Stimulated activated CD4-positive, alpha-beta T cell treated with anti-CD3 and anti-CD28 coated beads, Interleukin-1b, Interleukin-23, amount 100 ng/mL, for 1 hour (primary cell): ENCODE measurements at places on chromosomes 5 and 9.

DNA sequence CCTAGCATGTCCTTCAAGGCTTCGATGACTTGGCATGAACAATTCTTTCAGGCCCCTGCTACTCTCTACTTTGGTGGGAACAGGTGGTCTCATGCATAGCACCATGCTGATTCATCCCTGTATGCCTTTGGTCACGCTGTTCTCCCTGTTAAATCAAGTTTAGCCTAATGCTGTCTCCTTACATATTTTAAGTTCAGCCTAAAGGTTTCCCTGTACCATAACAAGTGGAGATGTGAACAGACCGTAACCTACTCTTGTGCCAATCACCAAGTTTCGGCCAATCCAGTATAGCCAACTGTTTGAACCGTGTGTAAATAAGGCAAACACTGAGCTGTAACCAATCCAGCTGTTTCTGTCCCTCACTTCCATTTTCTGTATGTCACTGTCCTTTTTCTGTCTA lies 8.0 kb downstream of the GAS1 start:
- DNase-seq, result no peak

GRCh38 chr5:88727705-88728313 lies 155.2 kb downstream of the MEF2C start:
- no peak for DNase-seq

DNA sequence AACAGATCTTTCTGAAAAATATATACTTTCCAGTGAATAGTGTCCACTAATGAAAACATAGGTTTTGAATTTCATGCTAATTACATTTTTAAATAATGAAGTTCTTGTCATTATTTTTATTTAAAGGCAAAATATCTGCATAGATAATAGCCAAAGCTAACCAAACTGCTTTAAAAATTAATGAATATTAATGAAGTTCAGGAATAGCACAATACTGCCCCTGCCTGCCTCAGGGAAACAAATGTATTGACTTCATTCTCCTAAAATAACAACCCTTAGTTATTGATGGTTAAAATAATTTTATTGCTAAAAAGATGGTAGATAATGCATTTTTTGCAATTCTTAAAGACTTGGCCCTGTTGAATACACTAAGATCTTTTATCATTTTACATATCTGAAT lies 103.6 kb upstream of the SSBP2 start:
- no peak for DNase-seq

GRCh38 chr5:169701910-169702451 lies 64.9 kb downstream of the DOCK2 start:
- DNase-seq, result no peak

- DNase-seq, result no peak
Measured at GRCh38 chr9:69109152-69109551, 64.9 kb upstream of the TJP2 start.

GRCh38 chr5:134647750-134648424 lies 698 bp upstream of the SEC24A start:
- no peak for DNase-seq

GRCh38 chr9:133516961-133517350 lies 7.8 kb downstream of the MYMK start:
- DNase-seq, result no peak

- DNase-seq, result no peak
Measured at GRCh38 chr5:58275516-58275915, 184.4 kb downstream of the PLK2 start.

GRCh38 chr9:119366909-119367682 lies 2.1 kb downstream of the BRINP1 start:
- DNase-seq, result no peak

- DNase-seq, result no peak
Measured at GRCh38 chr9:89444274-89444673, 53.6 kb downstream of the SEMA4D start.

GRCh38 chr5:38870595-38870994 lies 24.8 kb downstream of the OSMR start:
- no peak for DNase-seq

DNA sequence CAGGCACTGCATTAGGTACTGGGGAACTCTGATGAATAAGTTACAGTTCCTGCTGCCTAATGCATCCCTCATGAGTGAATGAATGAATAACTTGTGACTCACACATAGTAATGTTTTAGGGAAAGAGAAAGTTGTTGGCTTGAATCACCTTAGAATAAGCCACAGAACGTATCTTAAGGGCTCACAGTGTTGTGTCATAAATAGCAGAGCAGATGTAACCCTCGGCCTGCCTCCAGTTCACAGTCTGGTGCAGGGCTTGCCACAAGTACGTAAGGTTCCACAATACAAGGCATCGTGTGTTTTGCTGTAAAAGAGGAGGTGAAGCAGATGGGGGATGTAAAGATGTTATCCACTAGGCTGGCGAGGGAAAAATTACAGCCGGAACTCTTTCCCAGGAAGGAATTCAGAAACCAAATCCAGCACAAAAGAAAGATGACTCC lies 218.7 kb downstream of the TRPM3 start:
- no peak for DNase-seq

GRCh38 chr9:110332766-110333165 lies 4.9 kb downstream of the TXNDC8 start:
- DNase-seq, result no peak

DNA sequence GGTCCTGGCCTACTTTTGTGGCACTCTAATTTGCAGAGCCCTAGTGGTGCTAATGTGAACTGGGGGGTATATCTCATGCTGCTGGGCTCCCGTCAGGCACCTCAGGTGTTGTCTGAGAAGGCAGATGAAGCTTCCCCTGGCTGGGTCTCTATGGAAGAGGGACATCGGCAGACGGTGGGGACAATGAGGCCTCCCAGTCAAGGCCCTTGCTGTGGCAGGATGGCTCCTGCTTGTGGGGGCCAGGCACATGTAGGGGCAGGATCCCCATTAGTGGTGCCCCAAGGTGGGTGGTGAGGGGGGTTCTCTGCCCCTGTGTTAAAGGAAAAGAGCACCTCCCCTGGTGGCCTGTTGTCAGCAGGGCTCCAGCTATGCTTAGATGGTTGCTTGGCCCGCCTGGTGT lies 192.8 kb upstream of the S1PR3 start:
- no peak for DNase-seq

DNA sequence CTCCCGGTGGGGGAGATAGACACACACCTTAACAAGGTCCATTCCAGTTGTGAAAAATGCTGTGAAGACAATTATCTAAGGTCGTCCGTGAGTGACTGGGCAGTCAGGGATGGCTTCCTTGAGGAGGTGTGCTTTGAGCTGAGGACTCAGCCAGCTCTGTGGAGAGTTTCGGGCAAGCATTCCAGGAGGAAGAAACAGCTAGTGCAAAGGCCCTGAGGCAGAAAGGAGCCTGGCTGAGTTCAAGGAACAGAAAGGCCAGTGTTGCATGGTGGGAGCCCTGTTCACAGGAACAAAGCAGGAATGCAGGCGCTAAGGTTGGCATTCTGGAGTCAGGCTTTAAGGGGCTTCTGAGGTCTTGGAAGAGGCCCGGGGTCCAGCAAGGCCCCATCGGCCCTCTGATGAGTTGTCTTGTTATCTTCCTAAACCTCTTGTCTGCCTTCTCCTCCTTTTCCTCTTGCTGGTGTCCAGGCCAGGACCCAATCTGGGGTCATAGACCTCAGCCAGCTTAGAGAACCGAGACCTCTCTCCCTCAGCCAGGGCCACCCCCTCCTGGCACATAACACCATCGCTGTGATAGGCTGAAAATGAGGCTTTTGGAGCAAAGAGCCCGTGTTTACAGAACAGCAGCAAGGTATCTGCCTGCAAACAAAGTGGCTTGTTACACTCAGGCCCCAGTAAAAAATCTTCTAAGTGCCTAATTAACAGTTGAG lies 270.2 kb upstream of the MVB12B start:
- no peak for DNase-seq

GRCh38 chr5:122967625-122968024 lies 68.9 kb downstream of the PPIC start:
- no peak for DNase-seq

- DNase-seq, result no peak
Measured at GRCh38 chr5:113344973-113345940, 89.5 kb downstream of the TSSK1B start.

- DNase-seq, result no peak
Measured at GRCh38 chr5:169628892-169629291, 8.2 kb upstream of the DOCK2 start.

DNA sequence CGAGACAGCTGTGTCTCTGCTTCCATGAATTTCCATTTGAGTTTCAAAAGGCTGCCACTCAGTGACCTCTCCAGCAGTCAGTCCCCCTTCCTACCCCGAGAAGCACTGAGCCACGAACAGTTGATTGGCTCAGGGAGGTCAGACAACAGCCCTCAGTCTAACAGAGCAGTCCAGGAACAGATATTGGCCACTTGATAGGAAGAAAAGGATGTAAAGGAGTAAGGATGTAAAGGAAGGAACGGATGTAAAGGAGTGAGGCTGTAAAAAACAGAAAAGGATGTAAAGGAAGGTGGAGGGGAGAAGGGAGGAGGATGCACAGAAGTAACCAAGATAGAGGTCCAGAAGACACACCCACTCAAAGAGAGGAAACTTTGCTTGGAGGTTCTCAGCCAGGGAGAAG lies 3.2 kb upstream of the NR4A3 start:
- no peak for DNase-seq

GRCh38 chr5:78504704-78505677 lies 143.6 kb downstream of the LHFPL2 start:
- DNase-seq, result no peak

- DNase-seq, result no peak
Measured at GRCh38 chr5:115050866-115051265, 118.8 kb downstream of the TRIM36 start.

DNA sequence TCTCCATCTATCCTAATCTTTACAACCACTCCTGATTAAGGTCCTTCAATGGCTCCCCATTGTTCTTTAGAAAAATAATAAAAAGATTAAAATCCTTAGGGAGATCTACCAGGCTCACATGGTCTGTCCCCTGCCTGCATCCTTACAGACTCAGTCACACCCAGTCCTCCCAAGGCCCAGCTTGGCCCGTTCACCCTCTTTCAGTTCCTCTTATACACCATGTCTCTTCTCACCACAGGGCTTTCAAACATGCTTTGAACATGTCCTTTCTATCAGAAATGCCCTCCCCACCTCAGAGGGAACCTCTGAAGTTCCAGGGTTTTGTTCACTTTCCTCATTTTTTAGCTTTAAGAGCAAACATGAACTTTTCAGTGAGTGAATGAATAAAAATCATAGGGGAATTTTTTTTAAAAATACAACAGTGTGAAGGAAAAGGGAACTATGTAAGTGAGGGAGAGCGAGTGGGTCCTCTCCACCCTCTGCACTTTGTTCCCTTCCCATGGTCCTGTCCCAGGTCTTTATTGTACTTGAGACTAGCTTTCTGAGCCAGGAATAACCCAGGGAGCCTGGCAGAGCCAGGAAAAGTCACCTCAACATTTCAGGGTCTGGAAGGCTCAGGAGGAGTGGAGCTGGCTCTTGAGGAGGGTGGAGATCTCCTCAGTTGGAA lies 55.3 kb downstream of the TRPC7 start:
- no peak for DNase-seq

- DNase-seq, result no peak
Measured at GRCh38 chr5:78182838-78183237, 111.7 kb downstream of the AP3B1 start.

DNA sequence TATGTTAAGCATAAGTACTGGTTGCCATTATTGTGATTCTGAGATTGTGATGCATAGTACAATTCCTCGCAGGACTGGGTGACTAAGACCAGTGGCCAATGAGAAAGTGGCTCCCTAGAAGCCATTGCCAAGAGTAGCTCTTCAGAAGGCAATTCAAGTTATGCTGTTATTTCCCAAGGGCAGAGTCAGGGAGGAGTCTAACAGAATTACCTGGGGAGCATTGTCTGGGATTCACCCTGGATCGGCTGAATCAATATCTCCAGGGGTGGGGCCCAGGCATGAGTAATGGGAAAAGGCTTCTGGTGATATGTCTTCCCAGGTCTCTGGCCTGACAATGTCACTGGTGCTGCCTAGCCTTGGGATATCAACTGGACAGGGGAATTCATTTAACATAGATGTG lies 10.9 kb upstream of the ARHGEF28 start:
- DNase-seq, result no peak

DNA sequence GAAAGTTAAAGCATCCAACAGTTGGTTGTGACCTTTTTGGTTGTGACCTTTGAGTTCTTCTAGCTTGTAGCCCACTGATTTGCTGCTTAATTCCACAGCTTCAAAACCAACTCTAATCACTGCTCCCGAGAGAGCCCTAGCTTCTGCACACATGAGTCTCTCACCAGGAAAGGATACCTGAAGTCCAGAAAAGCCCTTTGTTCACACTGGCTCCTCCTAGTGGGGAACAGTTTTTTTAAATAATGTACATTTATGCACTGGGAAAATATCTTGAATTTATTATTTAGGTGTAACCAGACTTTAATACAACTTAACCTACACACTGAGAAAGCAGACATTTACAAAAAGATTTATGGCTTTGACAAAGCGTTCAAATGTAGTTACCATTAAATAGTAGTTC lies 120.2 kb upstream of the CCDC152 start:
- DNase-seq, result no peak

GRCh38 chr9:137015540-137015930 lies 12.5 kb downstream of the ABCA2 start:
- no peak for DNase-seq

- no peak for DNase-seq
Measured at GRCh38 chr5:55410845-55411244, 103.1 kb downstream of the MTREX start.

GRCh38 chr5:87076931-87077330 lies 190.8 kb upstream of the RASA1 start:
- DNase-seq, result no peak

DNA sequence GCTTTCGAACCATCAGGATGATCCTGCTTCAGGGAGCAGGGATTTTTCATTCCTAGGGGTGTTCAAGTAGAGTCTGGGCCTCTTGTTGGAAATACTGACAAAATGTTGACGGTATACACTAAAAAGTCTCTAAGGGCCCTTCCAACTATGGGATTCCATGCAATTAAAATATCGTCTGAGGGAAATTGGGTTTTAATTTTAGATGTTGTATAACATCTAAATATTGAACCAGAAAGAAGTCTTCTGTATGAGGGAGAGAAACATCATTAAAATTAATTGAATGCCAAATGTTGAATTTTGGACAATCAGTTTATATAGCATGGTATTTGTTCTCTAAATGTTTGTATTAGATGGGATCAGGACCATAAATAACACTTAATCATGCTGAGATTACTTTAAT lies 25.7 kb upstream of the DAB2 start:
- DNase-seq, result no peak

GRCh38 chr5:39215857-39216256 lies 3.5 kb downstream of the FYB1 start:
- no peak for DNase-seq

- DNase-seq, result no peak
Measured at GRCh38 chr5:125584140-125584520, 837.7 kb upstream of the ZNF608 start.

GRCh38 chr5:135179308-135179980 lies 145.4 kb upstream of the PITX1 start:
- DNase-seq, result no peak

GRCh38 chr9:71515626-71516025 lies 252.7 kb downstream of the CEMIP2 start:
- DNase-seq, result no peak

DNA sequence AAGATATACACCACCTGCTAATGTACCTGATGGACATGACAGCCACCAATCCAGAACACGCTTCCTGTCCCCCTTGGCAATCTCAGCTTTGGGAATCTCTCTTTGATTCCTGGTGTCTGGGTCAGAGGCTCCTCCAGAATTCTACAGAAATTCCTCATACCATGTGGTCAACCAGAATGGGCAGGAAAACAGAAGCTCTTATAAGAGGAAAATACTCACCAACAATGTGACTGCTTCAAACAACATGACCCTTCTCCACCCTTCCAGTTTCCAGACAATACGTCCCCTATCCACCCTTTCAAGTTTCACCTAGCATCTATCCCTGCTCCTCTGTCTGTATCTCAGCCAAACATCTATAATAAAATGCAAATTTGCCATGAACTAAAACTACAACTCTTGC lies 247.2 kb downstream of the DENND1A start:
- DNase-seq, result no peak
